ENCODE measurements at places on chromosomes 6 and 20.

GRCh38 chr6:1131285-1132079 is 180.4 kb upstream of the FOXQ1 start:
- DNase-seq = no peak

DNA sequence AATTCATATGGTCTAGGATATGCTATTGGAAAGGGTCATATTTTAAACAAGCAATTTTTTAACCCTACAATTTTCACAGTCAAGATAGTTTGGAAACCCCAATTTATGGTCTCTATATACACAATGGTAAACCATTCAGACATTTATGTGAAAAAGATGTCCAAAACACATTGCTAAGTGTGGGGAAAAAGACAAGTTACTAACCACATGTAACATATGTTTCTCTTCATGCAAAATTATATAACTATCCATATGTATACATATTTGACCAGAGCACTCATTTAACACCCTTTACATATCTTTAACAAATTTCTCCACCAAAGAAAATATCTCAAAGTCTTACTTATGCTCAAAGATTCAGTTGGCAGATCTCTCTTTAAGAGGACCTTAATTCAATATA is 110.6 kb downstream of the RNGTT start:
- no peak for DNase-seq

DNA sequence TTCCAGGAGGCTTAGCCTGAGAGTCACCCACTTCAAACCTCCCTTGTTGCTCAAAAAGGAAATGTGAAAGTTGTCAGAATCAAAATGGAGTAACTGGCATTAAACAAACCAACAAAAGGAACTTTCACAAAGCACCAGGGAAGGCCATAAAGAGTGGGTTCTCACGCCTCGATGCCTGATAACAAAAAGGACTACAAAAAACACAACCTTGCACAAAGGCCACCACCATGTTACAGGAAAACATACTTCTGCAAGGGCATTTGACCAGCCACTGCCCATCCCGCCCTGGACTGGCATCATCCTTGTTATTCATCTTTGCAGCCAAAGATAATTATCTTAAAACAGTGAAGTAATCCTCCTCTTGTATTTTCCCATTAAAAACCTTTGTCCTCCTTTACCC is 34.8 kb downstream of the RNASET2 start:
- no peak for DNase-seq

GRCh38 chr6:118377711-118378414 is 170.2 kb upstream of the PLN start:
- DNase-seq = no peak

- no peak for DNase-seq
Measured at GRCh38 chr20:32702706-32703425, 29.1 kb upstream of the C20orf203 start.

- DNase-seq = no peak
Measured at GRCh38 chr20:60658681-60659080, 593.4 kb upstream of the CDH4 start.

GRCh38 chr6:96975852-96976251 is 51.3 kb downstream of the KLHL32 start:
- DNase-seq = no peak

GRCh38 chr20:1108437-1108920 is 9.9 kb upstream of the PSMF1 start:
- DNase-seq = peak; percentile 26

DNA sequence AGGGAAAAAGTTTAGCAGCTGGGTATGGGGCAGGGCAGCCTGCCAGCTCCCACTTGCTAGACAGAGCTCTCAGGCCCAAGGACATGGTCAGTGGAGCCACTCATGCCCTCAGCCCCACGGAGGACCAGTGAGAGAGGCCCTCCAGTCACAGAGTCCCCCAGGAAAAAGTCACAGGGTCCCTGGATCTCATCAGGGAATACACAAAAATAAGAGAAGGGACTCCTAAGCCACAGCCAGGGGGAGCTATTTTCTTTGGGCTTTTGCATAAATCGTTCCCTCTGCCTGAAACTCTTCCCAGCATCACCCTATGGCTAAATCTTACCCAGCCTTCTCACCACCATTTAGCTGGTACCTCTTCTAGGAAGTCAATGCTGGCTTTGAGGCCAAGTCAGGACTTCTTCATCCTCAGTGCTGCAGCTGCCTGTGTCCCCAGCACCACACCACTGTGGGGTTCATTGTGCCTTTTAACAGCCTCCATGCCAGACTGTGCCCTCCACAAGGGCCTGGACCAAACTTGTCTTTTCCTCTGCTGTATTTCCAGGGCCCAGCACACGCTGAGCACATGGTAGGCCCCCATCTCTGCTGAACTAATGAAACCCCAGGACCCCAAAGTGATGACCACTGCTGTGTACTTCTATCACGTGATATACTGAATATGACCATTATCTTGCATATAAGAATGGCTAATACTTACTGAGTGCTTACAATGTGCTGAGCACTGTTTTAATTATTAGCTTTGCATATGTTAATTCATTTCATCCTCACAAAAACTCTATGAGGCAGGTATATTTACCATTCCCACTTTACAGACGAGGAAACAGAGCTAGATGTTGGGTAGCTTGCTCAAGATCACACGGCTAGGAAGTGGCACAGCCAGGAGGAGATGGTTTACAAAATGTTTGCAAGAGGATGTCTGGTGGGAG is 2.0 kb downstream of the ZNF335 start:
- DNase-seq = peak; percentile 66

DNA sequence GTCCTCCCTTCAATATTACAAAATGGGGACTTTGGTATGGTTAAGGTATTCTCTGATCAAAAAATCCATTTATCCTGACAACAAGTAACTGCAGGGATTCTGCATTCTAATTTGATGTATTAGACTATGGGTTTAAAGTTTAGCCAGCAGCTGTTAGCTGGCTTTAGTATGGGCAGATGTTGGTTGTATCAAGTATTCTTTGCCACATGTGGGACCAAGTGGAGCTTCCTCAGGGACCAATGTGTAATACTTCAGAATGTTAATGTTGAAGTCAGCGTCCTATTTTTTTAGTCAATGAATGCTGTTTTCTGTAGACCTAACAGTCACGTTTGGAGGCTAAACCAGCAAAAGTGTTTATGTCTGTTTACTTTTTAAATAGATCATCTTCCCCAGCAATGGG is 41.4 kb downstream of the MOXD1 start:
- DNase-seq = no peak

- no peak for DNase-seq
Measured at GRCh38 chr20:61638802-61639585, 386.9 kb downstream of the CDH4 start.

DNA sequence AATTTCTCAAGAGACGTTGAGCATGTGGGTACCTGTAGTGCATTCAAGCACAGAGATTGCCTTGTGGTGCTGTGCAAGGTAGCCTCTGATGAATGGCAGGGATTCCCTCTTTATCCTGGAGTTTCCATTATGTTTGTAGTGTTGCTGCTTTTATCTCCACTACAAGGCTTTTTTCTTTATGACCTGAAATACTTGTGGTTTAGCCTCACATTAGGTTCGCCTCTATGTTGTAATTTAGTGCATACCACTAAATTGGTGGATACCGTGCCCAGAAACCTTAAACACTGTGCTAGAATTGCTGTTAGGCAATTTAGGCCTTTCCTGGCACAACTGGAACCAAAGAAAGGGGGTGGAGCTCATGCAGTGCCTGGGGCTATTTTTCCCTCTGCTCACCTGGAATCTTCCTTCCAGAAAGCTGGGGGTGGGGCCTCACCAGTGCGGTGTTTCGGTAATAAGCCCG is 76.8 kb downstream of the NCOA7 start:
- DNase-seq = peak; percentile 47

GRCh38 chr6:11432091-11432490 is 105.5 kb upstream of the TMEM170B start:
- DNase-seq = no peak

GRCh38 chr6:90347411-90347851 is 50.8 kb upstream of the BACH2 start:
- no peak for DNase-seq

- no peak for DNase-seq
Measured at GRCh38 chr6:26367114-26367513, 2.1 kb downstream of the BTN3A2 start.

- no peak for DNase-seq
Measured at GRCh38 chr6:139853302-139853992, 479.0 kb upstream of the CITED2 start.

DNA sequence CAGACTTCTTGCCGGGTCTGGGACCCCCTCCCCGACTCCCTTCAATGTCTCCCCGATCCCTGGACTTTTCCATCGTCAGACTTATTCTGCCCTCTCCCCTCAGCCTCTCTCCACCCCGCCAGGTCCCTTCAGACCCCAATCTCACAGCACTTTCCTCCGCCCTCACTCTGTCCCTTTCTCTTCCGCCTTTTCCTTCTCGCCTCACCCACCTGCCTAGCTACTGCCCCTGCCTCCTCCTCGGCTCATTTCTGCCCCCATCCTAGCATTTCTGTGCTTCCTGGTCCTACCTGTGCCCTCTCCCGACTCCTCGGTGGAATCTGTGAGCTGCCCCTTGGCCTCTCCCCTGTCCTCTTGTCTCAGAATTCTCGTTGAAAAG is 616 bp downstream of the CHMP4B start:
- DNase-seq = no peak

GRCh38 chr20:62805711-62806382 is 1.2 kb downstream of the OGFR start:
- DNase-seq = no peak

GRCh38 chr20:5181492-5181891 is 54.7 kb downstream of the CDS2 start:
- no peak for DNase-seq

GRCh38 chr6:164534070-164534766 is 775.2 kb downstream of the C6orf118 start:
- DNase-seq = no peak

All from HCT116 (cell line).